ENCODE measurements at places on chromosomes 2 and 18.
A peak's percentile ranks its signal among the peaks of the same experiment; 100 is the strongest.

DNA sequence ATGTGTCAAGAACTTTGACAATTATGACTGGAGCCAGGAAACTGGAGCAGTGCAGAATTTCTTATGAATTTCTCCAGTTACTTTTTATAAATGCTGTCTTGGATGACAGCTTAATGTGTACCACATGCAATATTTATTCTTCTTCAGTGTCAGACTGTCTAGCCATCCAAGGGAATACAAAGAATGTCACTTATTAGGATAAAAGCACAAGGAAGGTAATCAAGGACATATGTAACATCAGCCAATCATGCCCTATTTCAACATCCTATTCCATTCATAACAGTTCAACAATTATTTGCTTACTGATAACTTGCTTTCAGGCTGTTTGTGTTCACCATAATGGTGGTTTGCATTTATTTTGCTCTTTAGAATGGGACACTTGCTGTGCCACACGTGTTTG is 139.8 kb downstream of the OLA1 start:
- no peak for DNase-seq

DNA sequence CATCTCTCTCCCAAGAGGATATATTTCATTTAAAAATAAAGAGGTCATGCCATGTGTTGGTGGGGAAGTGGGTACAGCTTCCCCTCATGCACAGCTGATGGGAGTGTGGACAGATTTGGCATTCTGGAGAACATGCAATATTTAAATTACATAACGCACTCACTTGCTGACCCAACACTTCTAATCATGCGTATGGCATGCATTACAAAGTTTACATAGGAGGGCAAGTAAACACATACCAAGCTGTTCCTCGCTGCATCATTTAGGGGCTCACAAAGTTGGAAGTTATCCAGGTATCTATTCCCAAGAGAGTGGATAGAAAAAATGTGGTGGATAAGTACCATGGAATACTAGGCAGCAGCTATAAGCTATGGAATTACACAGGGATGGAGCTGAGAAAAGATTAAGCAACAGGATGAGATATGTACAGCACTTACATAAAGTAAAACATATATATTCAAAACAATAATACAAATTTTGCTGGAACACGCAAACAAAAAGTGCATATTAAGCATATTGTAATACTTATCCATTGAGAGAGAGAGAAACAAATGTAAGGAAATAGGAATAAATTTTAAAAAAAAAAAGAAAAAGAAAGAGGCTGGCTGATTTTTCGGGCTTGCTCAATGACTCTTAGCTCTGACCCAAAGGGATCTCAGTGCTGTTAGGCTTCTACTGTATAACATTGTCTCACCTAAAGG is 11.0 kb downstream of the CYP1B1 start:
- no peak for DNase-seq

- no peak for DNase-seq
Measured at GRCh38 chr2:230203110-230203676, 16.6 kb downstream of the SP110 start.

- no peak for DNase-seq
Measured at GRCh38 chr2:75333646-75334045, 134.3 kb upstream of the TACR1 start.

- DNase-seq, result no peak
Measured at GRCh38 chr18:57497372-57498294, 62.5 kb downstream of the ONECUT2 start.

DNA sequence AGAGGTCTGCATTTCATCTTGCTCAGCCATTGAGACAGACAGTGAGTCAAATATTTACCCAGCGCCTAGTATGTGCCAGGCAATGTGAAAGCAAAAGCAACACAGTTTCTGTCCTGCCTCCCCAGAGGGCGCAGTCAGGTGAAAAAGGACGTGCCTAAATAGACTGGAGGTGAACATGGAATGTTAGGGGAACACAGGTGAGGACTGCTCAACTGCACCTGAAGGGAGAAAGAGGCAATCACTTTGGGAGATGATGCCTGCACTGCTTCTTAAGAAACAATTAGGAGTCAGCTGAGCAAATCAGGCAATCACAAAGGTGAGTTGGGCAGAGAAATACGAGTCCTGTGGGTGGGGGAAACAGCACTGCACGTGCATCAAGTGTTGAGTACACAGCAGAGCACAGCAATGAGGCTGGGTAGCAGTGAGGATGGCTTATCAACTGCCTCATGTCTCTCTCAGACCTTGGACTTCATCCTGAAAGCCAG is 218.3 kb upstream of the SMAD7 start:
- DNase-seq, result peak; percentile 10

DNA sequence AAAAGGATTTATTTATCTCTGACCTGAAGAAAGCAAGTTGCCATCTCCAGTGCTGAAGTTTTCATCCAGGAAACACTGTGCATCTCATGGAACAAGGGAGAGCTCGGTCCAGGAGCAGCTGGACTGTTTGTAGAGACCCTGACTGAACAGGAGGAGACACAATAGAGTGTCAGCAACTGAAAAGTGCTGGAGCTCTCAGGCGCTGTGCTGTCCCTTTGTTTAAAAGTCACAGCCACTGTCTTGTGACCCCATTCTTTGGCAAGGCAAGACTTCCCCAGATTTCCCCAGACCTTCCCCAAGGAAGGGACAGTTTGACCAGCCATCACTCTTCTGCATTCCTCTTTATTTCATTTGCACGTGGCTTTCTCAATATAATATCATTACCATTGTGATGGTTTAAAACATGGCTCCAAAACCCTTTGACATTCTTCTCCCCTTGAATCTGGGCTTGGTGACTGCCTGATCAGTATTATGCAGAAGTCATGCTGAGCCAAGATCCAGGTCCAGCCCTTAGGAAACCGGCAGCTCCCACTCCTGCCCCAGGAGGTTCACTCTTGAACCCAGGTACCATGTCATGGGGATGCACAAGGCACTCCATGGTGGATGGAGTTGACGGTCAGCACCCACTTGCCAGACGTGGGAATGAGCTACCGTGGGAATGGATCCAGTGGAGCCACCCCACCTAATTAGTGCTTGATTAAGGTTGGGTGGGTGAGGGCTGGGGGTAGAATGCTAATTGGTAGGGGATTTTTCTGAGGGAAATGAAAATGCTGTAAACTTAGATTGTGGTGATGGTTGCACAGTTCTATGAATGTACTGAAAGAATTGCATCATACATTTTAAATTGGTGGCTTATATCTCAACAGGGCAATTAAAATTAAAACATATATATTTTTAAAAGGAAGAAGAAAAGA is 497.9 kb upstream of the RAB6C start:
- no peak for DNase-seq

DNA sequence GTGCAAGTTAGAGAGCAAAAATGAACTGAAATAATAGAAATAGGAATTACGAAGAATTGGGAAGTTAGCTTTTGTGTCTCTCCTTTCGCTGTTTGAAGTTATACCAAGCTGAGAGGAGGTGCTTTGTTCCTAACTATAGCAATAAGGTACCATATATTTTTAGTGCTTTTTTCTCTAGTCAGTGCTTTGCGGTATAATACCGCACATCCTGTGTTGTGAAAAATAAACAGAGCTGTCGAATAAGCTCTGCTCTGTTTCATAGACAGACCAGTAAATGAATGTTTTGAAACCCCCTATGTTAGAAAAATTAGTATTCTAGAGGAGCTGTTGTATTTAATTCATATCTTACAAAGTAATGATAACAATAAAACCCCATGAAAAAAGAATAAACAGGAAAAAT is 130.8 kb downstream of the MAP4K4 start:
- no peak for DNase-seq

DNA sequence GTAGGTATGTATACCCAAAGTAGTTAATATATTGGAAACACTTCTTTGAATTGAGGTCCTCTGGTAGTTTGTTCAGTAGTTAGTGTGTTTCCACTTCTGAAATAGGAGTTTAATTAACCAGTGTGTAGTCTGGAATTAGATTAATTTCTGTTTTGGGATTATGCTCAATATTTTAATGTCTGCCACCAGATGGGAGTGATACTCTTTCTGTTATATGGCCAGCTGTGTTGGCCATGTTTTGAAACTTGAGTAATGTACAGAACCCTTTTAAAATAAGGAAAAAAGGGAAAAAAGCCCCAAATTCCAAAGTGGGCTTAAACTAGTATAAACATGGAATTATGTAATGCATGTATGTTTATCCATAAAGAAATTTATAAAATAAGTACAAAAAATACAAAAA is 147.7 kb downstream of the CTNNA2 start:
- no peak for DNase-seq

DNA sequence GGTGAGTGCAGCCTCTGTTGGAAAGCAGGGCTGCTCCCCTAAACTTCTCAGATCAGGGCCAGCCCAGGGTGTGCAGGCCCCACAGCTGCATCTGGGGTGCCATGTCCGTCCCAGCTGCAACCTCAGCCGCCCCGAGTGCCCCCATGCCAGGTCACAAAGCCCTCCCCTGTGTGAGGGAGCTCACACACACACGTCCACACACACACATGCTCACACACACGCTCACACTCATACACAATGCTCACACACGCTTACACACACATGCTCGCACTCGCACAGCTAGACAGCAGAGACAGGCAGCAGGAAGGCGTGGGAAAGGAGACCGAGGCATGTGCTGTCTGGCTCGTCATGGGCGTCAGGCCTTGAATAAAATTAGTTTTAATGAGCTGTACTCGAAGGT is 55.4 kb downstream of the ADI1 start:
- DNase-seq, result no peak

DNA sequence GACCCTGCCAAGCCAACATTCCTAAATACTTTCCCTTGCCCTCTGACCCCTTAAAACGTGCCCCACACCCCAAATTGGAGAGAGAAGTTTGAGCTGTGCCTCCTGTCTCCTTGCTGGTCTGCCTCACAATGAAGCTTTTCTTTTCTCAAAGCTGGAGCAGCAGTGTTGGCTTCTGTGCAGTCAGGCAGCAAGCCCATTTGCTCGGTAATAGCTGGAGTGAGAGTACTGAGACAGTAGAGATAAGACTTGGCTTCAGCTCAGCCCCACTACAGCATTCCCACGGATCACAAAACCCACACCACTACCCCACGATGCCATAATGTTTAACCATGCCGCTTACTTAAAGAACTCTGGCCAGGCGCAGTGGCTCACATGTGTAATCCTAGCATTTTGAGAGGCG is 73.0 kb downstream of the NCAPH start:
- DNase-seq, result no peak

DNA sequence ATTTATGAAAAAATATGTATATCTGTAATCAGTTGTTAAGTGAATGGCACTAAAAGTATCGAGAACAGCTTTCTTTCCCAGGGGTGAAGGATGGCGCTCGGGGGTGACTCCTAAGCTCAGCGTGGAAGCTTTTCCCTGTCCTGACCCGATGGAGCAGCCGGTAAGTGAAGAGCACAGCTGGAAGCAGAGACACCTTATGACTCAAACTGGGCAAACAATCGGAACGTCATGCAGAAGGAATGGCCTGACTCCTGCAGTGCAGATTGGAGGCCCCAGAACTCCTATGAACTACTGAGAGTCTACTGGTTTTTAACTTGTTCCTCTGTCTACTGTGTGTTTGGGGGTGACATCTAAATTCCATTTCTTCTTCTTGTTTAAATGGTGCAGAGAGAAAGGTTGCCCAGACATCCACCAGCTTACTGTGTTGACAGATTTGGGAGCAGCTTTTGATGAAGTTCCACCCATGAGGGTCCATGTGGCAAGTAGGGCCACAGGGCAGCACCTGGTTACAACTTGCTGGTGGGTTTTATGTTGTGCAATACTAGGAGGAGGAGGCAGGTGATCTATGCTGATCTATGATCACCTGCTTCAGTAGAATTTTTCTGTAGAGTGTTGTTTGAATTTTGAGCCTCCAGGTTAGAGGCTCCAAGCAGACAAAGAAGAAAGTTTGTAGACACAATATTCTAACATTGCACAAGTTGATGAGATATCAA is 52.8 kb upstream of the TMEM182 start:
- DNase-seq, result no peak

GRCh38 chr2:122390406-122390805 is 635.0 kb downstream of the TSN start:
- DNase-seq, result no peak

GRCh38 chr2:120995656-120996190 is 260.1 kb downstream of the GLI2 start:
- DNase-seq, result no peak

DNA sequence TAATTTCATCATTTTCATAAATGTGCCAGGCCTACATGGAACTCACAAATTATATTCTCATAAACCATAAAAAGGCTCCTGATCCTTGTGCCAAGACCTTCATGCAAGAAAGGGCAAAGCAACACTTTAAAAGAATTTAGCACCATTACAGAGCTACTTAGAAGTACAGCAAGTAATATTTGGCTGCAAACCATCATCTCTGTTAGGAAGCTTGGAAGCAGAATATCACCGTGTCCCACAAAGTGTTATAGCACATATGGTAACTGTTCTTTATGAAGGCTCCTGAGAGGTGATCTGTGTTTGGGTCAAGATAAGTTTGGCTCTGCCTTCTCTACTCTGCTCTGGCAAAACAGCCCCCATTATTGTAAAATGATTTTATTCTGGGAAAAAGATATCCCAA is 59.7 kb upstream of the KCNJ3 start:
- no peak for DNase-seq

GRCh38 chr2:15189216-15189615 is 371.9 kb downstream of the NBAS start:
- DNase-seq, result no peak

DNA sequence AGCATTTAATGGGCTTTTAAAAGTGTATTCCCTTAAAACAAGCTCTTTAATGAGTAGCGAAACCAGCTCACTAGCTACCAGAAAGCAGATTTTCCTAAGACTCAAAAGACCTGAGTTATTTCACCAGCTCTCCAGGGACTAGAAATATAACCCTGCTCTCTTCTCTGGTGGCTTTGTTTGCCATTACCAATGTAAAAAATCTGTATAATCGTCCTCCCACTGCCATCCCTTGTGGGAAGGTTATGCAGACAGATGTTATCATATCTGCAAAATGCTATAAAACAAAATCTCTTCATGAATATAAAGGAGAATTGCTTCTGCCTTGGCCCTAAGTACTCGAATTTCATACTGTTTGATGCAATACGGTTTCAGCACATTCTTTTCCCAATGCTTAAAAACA is 335.2 kb downstream of the NUP35 start:
- DNase-seq, result no peak

GRCh38 chr2:207318181-207318628 is 152.5 kb upstream of the KLF7 start:
- no peak for DNase-seq

GRCh38 chr2:155070489-155070888 is 372.0 kb downstream of the KCNJ3 start:
- no peak for DNase-seq

GRCh38 chr18:75491361-75491760 is 63.9 kb upstream of the SMIM21 start:
- DNase-seq, result no peak

- DNase-seq, result no peak
Measured at GRCh38 chr2:5528706-5529105, 163.5 kb upstream of the SOX11 start.

- no peak for DNase-seq
Measured at GRCh38 chr2:85913884-85914881, 25.4 kb upstream of the ST3GAL5 start.

- DNase-seq, result no peak
Measured at GRCh38 chr18:54109131-54109683, 115.3 kb downstream of the MBD2 start.

- DNase-seq, result no peak
Measured at GRCh38 chr2:73939419-73939818, 12.7 kb downstream of the DGUOK start.

GRCh38 chr2:241984658-241985057 is 115.1 kb downstream of the RTP5 start:
- no peak for DNase-seq
